ENCODE measurements at places on chromosomes 7 and 10.

- DNase-seq, result no peak
Measured at GRCh38 chr10:13536674-13537366, 8.0 kb upstream of the BEND7 start.

- DNase-seq, result no peak
Measured at GRCh38 chr10:117264782-117265181, 23.9 kb downstream of the SLC18A2 start.

DNA sequence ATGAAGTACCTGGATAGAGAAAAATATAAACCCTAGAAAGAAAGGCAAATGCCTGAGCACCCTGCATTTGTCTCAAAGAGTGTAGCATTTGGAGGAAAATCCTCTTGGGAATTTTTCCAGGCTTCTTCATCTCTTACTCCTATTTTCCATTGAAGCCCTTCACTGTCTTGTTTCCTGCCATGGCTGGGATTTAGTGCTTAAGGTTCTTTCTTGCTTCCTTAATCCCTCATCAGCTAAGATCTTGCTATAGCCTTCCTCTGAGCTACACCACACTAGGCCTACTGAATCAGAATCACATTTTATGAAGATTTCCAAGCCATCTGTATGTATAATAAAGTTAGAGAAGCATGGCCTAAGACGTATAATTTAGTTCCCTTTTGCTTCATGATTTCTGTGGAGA lies 97.5 kb upstream of the PHYHIPL start:
- DNase-seq, result no peak

DNA sequence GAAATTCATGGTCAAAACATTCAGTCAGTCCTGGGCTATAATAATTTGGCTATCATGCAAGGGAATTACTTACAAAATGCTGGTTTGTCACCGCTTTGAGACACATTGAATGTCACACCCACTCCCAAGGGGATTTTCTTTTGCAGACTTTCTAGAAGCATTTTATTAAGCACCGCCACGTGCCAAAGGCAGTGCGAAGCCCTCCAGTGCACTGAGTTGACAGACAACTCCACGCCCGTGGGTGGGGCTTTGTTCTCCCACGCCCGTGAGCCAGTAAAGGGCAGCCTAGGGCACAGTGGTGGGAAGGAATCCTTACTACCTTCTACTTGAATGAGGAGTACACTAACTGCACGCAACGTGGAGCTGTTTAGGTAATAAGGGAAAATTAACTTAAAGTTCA lies 515.8 kb downstream of the KCNMA1 start:
- DNase-seq, result no peak

GRCh38 chr7:100892364-100893317 lies 3.0 kb downstream of the ACHE start:
- DNase-seq, result no peak

GRCh38 chr10:5897504-5897903 lies 7.5 kb downstream of the FBH1 start:
- DNase-seq, result no peak

- no peak for DNase-seq
Measured at GRCh38 chr10:79490400-79491142, 21.8 kb upstream of the EIF5AL1 start.

- DNase-seq, result no peak
Measured at GRCh38 chr10:103493362-103493915, at the start of gene NEURL1. TSS of gene NEURL1 (plus strand) at chr10:103493705. CDS start at chr10:103494388, 683 bp downstream.

DNA sequence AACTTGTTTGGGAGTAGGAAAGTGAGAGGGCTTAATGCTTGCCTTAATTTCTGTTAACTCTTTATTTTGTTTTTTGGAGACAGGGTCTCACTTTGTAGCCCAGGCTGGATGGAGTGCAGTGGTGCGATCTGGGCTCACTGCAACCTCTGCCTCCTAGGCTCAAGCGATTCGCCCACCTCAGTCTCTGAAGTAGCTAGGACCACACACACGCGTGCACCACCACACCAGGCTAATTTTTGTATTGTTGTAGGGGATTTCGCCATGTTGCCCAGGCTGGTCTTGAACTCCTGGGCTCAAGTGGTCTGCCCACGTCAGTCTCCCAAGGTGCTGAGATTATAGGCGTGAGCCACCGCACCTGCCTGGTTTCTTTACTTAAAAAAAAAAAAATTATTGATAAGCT lies 1.9 kb downstream of the PPP2R2D start:
- no peak for DNase-seq

DNA sequence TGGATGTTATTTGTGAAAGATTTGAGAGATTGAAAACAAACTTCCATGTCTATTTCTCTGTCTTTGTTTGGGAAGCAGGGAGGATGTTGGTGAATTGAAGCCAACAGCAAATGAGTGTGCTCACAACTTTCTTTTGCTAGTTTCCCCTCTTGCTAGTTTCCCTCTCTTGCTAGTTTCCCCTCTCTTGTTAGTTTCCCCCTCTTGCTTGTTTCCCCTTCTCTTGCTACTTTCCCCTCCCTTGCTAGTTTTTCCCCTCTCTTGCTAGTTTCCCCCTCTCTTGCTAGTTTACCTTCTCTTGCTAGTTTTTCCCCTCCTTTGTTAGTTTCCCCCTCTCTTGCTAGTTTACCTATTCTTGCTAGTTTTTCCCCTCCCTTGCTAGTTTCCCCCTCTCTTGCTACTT lies 613.3 kb downstream of the LRMDA start:
- DNase-seq, result no peak

- no peak for DNase-seq
Measured at GRCh38 chr7:55132890-55133551, 114.2 kb downstream of the EGFR start.

GRCh38 chr7:98105942-98106544 lies 619 bp upstream of the LMTK2 start:
- DNase-seq, result no peak

- peak; percentile 14 for DNase-seq
Measured at GRCh38 chr7:131231381-131232220, 96.1 kb upstream of the MKLN1 start.

GRCh38 chr7:30782690-30783089 lies 11.5 kb downstream of the MINDY4 start:
- DNase-seq, result no peak

- DNase-seq, result no peak
Measured at GRCh38 chr7:46752881-46753366, 829.0 kb downstream of the TNS3 start.

- DNase-seq, result no peak
Measured at GRCh38 chr10:8794860-8795259, 740.4 kb downstream of the GATA3 start.

- DNase-seq, result no peak
Measured at GRCh38 chr7:45028138-45028919, 28.3 kb downstream of the CCM2 start.

- DNase-seq, result no peak
Measured at GRCh38 chr7:151468217-151469018, 28.5 kb upstream of the CRYGN start.

GRCh38 chr10:94427166-94427565 lies 24.8 kb downstream of the TBC1D12 start:
- DNase-seq, result no peak

GRCh38 chr7:148912758-148913541 lies 28.9 kb upstream of the EZH2 start:
- no peak for DNase-seq

DNA sequence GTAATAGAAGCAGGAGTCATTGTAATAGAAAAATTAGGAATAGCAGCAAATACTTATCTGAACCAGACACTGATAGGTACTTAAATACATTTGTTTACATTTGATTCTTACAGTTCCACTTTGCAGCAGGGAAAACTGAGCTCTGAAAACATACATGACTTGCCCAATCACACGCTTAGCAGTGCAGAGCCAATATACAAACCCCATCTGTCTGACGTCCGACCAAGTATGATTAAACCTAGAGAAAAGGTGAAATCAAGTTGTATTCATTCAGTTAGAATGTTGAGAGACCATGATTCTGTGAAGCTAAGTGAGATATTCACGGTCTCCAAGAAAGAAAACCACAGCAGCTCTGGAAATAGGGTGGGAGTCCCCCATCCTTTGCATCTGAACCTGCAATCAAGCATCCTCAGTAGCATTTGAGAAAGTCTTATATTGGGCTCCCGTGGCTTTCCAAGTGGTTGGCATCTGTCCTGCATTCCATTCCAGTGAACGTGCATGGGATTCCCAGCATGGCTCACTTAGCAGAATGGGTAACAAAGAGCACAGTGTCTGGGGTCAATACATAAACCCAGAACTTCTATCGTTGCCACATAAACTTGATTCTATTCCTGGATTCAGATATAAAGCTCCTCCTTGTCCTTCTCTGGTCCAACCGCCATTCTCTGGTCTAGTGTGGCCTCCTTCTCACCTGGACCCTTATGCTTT lies 148.7 kb upstream of the RSU1 start:
- DNase-seq, result no peak

DNA sequence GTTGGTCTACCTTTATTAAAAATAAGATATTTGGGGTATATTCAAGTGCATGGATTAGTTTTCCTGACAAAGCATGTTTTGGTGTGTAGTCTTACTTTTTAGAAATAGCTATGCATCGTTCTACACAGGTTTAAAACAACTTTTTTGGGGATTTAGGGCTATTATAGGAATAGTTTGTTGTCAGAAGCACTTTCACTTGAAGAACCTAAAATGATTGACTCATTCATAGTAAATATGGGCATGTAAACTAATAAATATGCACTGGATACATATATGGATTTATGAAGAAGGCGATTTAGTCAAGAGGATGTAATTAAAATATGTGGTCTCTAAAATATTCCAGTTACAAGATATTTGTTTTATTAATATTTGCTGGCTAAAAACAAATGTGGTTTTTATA lies 2.0 kb downstream of the ARL4A start:
- no peak for DNase-seq

DNA sequence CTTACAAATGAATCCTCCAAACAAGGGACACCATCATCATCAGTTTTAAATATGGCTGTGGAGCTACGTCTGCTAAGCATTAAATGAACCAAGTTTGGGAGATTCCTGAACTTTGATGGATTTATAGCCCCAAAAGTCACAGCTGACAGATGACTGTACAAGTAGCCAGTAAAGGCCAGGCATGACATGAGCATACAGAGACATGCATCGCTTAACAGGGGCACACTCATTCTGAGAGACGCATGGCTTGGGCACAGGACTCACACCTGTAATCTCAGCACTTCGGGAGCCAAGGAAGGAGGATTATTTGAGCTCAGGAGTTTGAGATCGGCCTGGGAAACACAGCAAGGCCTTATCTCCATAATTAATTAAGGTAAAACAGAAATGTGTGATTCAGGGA lies 166.2 kb downstream of the PARD3 start:
- no peak for DNase-seq

DNA sequence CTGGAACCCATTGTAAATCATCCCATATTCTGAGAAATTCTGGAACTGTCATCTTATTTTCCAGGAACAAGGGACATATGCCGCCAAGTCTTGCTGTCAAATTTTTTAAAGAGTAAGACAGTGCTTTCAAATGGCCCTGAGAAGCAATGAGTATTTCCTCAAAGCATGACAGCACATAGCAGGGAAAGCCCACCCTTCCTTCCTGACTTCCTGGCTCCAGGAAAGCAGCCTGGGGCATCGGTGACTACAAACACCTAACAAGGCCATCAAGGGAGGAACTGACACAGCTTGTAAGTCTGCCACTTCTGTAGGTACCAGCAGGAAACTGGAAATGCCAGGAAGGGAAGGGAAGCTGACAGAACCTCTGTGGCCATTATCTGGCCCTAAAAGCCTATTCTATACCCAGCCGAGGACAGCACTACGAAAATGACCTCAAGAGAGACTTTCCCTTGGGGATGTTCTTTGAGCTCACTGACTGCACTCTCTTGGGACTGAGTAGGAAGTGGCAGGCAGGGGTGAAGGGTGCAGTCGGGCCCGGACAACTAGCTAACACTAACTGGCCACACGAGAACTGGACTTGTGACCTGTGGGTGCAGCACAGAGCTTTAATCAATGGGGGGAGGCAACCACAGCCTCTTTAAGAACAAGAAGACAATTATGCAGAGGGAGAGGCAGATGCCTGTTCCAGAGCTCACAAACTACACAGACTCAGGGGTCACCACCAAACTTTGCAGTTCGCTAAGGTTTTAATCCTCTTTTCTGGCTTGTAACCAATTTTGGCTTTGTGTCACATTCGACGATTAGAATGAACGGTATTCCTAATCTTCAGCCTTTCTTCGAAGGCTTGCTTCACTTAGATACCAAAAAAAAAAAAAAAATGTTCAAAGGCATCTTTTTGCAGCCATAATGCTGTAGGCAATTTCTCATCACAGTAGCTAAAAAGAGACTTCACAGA lies 52.0 kb downstream of the GRB10 start:
- no peak for DNase-seq

DNA sequence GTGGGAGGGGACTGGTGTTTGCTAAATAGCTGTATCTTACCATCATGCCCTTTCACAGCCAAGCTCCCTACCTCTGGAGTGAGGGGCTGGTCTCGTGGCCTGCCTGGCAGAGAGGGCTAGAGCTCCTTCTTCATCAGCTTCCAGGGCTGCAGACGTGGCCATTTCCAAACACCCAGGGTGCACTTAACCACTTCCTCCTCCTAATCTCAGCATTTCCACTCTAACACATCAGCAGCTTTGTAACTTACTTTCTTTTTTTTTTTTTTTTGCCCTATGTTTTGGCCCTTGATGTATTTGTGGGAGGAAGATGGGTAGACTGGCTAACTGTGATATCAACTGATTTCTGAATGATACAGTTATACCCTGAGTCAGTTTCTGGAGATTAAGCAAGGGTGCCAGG lies 27.4 kb downstream of the LRRC4 start:
- no peak for DNase-seq

DNA sequence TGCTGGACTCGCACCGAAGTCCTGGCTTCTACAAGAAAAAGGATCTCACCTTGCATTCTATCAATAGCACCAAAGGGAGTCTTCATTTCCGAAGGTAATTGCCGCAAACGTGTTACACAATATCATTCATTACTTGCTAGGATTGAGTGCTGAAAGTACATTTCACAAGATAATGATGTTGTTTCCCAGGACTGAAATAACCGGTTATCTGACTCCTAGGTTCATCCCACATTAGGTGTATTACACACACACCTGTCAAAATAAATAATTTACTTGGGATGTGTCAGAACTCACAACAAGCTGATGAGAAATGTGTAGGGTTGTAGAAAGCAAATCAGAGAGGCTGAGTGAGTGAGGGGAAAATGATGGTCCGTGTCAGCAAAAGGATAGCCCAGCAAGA lies 219.4 kb upstream of the RHOBTB1 start:
- DNase-seq, result no peak

DNA sequence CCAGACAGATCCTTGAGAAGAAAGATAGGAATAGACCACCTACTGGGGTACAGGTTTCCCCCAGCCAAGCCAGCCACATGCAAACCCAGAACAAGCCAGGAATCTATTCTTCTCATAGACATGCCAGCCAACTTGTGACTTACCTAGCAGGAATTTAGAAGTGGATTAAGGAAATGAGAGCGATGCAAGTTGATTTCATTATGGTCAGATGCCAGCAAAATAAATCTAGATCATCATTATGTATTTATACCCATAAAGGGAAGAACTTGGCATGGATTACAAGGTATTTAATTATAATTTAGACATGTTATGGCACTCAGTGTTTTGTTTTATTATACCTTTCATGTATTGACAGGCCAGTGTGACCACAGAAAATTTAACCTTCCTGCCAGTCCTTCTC lies 32.8 kb downstream of the SLC35G1 start:
- no peak for DNase-seq

DNA sequence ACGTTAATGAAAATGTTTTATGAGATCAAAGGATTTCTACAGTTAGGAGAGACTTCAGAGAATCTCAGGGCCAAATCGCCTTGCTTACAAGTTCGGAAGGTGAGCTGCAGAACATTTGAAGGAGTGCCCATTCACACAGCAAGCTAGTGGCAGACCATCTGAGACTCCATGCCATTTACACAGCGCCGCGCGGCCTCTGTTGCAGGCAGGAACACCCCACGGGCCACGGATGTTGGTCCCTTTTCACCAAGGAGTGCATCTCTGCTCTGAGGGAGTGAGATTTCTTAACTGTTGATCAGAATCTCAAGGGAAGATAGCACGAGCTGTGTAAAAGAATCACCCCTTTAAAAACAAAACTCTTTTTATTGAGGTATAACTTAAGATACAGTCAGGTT lies 1.8 kb downstream of the UBE3C start:
- no peak for DNase-seq
